ENCODE measurements at places on chromosomes 1 and 21.
A peak's percentile ranks its signal among the peaks of the same experiment; 100 is the strongest.

DNA sequence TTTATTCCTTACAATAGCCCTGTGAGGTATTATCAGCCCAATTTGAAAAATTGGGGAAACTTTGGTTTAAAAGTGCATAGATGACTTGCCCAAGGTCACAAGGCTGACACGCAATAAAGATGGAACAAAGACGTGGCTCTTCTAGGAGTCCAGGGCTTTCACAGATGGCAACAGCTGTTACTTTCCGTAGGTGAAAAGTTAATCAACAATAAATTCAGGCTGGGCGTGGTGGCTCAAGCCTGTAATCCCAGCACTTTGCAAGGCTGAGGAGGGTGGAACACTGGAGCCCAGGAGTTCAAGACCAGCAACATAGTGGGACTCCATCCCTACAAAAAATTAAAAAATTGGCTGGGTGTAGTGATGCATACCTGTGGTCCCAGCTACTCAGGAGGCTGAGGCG is 87.8 kb upstream of the ATF3 start:
- no peak for DNase-seq

DNA sequence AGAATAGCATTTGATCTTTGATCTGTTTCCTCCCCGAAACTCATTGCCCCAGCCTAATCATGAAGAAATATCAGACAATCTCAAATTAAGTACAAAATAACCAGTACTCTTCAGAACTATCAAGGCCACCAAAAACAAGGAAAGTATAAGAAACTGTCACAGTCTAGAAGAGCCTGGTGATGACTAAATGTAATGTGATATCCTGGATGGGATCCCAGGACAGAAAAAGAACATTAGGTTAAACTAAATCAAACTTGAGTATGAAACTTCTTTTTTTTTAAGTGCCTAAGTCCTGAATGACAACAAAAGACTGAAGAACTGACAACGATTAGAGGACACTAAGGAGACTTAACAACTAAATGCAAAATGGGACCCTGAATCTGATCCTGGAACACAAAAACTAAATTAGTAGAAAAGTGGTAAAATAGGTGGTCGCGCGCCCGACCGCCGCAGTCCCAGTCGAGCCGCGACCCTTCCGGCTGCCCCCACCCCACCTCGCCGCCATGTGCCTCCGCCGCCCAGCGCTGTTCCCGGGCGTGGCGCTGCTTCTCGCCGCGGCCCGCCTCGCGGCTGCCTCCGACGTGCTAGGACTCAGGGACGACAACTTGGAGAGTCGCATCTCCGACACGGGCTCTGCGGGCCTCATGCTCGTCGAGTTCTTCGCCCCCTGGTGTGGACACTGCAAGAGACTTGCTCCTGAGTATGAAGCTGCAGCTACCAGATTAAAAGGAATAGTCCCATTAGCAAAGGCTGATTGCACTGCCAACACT is 5.5 kb upstream of the PRKAB2 start:
- no peak for DNase-seq

DNA sequence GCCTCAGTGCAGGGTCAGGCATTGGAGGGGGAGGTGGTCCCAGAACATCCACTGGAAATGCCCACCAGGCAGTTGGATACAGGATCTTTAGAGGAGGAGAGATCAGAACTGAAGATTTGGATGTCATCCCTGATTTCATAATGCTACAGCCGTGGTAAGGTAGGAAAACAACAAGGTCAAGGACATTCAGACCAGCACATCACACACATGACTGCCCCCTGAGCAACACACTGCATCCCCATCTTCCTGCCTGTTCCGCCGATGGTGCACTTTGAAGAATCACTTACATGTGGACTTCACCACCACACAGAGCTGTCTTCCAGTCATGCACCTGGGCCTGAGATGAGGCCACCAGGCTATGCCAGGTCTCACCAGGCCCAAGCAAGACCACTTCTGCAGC is 16.7 kb downstream of the KIAA1614 start:
- no peak for DNase-seq

- peak; percentile 47 for DNase-seq
Measured at GRCh38 chr1:198556971-198557370, 16.5 kb upstream of the ATP6V1G3 start.

DNA sequence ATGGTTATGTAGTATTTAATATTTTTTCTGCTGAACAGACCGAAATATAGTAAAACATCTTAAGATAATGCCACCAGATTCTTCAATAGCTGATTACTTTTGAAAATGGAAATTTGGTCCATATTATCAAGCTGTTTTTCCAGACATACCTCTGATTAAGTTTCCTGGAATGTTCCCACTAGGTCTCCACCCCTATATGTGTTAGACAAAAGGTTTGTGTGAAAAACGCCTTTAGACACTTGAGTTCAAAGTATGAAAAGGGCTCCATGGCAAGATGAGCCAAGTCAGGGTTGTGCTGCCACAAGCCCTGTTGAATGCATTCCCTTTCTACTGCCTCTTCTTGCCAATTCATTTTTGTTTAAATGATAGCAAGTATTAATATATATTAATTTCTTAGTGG is 52.7 kb downstream of the ZBTB17 start:
- no peak for DNase-seq

GRCh38 chr1:235409042-235409820 is 42.0 kb downstream of the TBCE start:
- DNase-seq, result no peak

GRCh38 chr1:224359207-224359606 is 2.5 kb downstream of the CNIH4 start:
- DNase-seq, result no peak

DNA sequence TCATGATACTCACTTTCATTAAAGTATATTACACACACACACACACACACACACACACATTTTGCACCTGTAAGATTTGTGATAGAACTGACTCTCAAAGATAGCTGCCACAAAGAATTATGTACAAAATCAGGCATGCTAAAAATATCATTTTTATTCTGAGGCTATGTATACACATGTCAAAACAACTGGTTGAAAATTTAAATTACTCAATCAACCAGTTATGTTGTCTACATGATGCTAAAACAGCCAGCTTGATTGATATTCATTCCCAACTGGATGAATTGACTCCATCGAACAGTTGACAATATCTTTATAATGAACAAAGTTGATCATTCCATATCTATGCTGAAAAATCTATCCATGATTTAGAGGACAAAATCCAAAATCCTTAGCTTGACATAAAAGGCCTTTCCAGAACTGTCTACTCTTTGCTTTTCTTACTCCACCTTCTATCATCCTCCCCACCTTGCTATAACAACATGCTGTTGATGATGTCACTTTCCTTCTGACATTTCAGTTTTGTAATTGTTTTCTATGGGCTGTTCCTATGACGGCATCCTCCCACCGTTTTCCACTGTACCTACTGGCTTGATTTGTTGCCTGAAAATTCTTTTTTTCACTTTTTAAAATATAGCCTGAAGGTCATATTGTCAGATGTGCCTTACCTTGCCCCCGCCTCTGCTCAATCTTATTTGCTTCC is 321.5 kb upstream of the OLFM3 start:
- no peak for DNase-seq

DNA sequence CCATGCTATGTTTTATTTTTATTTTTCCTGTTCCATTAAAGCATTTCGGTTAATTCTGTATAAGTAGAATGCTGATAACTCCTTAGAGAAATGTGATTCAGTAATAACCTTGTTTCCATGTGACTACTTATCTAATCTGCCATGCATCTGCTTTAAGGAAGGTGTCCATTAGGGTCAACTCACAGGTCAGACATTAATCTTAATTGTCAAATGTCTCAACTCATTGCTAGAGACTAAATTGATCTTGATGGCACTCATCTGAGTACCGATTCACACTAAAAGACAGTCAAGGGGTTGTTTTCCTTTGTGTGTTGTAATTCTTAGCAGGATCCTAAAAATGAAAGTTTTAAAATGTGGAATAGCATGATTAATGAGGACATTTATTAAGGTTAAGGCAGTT is 41.8 kb downstream of the ITSN1 start:
- no peak for DNase-seq
